ENCODE measurements at places on chromosomes 6 and 20.

GRCh38 chr20:5833309-5833941 lies 83.2 kb downstream of the SHLD1 start:
- no peak for DNase-seq

DNA sequence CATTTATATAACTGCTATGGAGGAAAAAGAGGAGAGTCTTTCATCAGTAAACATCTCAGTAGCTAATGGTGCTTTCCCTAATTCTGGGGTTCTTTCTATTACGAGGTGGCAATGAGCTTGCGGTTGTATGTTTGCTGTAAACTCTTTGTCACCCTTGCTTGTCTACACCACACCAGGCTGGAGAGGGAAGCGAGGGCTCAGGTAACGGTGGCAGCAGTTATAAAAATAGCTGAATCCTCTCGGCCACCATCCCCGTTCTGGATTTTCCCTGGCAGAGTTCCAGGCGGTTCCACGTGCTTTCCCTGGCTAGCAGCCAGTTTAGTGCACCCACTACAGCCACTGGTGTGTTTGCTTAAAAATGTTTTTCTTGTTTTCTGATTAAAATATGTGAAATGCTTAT lies 39.0 kb downstream of the MAS1 start:
- no peak for DNase-seq

- DNase-seq = peak; percentile 40
Measured at GRCh38 chr6:134247231-134247833, 70.6 kb downstream of the SGK1 start.

DNA sequence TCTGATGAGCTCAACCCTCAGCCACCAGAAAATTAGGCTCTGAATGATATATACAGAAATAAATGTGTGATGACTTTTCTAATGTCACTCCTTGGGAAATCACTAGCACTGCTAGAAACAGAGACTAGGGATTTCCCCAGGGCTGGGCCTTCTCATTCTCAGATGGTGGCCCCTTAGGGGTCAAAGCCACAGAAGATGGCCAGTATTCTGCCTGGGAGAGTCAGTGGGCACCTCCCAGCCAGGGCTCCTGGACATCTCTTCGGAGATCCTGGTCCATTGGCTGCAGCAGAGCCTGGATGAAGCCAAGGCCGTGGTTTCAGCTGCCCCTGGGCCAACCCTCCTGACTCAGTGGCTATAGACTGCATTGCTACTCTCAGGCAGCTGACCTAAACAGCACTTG lies 276.9 kb upstream of the SUPT3H start:
- no peak for DNase-seq

DNA sequence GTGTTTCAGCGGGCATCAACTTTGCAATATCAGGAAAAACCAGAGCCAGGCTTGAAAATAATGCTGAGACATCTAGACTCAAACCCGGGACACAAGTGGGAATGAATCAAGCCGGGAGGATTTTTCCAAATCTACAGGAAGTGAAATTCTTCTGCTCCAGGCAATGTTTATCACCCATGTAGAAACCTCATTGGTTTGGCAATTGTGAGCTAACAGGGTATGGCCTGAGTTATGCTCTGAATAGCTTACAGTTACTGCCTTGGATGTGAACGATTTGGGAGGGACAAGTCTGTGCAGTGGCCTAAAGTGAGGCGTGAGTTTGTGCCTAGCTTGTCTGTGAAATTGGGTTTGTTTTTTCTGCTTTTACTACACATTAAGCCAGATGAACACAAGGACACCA lies 87.4 kb downstream of the PCSK2 start:
- DNase-seq = no peak

DNA sequence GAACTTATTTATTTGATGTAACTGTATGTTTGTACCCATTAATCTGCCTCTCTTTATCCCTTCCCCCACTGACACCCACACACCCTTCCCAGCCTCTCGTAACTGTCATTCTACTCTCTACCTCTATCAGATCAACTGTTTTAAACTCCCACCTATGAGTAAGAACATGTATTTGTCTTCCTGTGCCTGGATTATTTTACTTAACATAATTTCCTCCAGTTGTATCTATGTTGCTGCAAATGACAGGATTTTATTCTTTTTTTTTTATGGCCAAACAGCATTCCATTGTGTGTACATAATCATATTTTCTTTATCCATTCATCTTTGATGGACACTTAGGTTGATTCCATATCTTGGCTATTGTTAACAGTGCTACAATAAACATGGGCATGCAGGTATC lies 49.3 kb downstream of the PHACTR2 start:
- no peak for DNase-seq

All from stimulated activated CD8-positive, alpha-beta memory T cell treated with anti-CD3 and anti-CD28 coated beads, Interleukin-7, amount 100 ng/mL, for 1 hour (primary cell).